ENCODE measurements at places on chromosomes 1 and 21.

DNA sequence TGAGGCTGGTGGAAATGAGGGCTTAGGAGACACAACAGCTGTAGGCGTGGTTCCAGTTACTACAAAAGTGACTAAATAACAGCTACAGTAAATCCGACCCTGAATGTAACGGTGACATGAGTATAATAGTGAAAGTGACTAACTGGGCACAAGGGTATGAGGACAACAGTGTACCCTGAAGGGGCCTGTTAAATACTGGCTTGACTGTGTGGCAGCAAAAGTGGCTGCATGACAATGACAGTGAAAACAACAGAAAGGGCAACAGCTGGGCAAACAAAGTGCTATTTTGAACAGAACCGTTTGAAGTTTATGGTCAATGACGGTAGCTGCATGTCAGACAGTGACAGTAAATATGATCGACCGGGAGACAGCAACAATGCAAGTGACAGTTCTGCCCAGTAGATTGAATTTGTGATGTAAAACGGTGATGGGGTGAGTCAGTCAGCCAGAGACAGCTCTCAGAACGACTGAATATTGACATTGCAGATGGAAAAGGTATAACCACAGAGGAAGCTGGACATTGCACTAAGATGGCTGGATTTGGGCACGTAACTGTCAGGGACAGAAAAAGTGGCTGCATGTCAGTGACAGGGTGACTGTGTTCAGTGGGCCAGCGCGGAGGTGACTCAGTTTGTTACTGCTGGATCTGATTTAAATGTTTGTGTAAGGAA lies 1.2 kb upstream of the ZBTB40 start:
- no peak for DNase-seq

- DNase-seq: no peak
These were observed 64.8 kb downstream of the TRIM33 start for GRCh38 chr1:114446198-114446597.

DNA sequence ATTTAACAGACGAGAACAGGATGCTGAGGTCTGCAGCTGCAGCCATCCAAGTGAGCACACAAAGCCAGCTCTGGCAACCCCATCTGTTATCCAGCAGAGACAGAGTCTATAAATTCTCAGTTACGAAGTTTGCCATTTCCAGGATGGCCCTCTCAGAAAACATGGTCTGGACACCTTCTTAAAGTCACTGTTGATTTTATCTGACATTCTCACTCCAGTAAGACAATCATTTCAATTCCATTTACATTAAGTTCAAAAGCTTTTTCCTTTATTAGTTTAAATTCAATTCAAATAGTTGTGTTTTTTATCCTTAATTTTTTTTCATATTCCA lies 125.5 kb downstream of the DMRTB1 start:
- DNase-seq: no peak

GRCh38 chr1:214418391-214418790 lies 133.0 kb downstream of the PTPN14 start:
- no peak for DNase-seq

- DNase-seq: no peak
These were observed 19.6 kb upstream of the RBM15 start for GRCh38 chr1:110319332-110320167.

DNA sequence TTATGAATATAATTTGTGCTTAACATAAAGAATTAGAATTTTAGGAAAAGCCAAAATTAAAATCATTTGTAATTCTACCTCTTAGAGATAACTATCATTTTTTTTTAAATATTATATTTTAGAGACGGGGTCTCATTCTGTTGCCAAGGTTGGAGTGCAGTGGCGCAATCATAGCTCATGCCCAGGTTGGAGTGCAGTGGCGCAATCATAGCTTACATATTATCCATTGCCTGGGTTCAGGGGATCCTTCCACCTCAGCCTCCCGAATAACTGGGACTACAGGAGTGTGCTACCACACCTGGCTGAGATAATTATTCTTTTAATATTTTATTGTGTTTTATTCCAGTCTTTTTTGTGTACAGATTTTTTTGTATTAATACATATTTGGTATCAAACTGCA lies 8.3 kb downstream of the RASAL2 start:
- no peak for DNase-seq

DNA sequence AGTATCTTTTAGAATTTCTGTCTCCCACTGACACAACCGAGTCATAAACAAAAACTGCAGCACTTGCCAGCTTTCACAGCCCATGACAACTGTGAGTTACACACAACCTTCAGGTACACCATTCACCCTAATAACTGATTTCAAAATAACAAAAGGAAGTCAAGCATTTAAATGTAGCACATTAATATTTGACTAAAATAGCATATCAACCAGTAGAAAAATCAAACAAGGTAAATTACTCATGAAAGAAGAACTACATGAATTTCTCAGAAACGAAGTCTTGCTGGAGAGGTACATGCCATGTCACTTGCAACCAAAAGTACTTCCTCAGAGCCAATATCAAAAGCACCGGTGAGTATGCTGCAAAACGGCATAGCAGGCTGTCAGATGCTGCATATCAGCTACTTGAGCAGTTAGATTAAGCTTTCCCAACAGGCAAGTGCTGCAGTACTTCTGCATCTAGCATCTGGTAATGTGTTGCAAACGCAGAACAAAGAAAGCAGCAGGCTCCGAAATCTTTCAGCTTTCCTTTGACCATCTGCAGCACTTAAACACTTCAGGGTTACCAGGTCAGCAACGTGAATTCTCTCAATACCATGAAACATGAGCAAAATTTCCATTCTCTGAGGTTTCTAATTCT lies 223.2 kb downstream of the SMYD3 start:
- DNase-seq: no peak

GRCh38 chr1:234913278-234913649 lies 215.4 kb downstream of the TOMM20 start:
- peak; percentile 8 for DNase-seq

DNA sequence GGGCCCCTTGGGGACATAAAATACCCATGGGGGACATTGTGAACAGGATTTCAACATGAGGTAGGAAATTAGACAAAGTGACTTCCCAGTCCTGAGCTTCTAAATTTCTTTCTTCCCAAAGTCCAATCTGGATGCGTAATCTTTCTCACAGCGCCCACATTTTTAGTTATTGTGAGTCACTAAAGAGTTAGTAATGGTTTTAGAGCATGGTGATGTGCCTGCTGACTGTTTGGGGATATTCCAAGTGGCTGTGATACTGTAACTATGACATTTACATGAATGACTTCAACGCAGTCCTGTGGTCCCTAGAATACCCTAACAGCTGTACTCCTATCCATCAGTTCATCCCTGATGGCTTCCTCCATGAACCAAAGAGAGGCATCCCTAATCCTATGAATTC lies 224.0 kb upstream of the COA6 start:
- DNase-seq: no peak

- DNase-seq: no peak
These were observed 70.1 kb upstream of the TMPRSS2 start for GRCh38 chr21:41578083-41578482.

DNA sequence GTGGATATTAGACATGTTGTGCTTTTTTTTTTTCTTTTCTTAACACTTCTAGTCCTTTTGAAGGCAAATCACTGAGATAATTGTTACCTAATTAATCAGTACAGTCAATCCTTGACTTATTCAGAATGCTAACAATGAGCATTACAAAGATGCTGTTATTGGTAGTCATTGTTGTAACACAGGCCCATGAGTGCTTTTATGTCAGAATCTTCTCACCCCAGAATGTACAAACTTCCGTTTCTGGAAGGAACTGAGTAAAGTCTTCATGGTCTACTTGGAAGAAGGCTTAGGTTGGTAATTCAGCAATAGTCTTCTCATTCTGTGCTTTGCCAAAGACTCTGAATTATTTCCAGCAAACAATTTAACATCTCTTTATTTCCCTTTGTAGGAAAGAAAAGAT lies 3.1 kb downstream of the KCNK1 start:
- no peak for DNase-seq

DNA sequence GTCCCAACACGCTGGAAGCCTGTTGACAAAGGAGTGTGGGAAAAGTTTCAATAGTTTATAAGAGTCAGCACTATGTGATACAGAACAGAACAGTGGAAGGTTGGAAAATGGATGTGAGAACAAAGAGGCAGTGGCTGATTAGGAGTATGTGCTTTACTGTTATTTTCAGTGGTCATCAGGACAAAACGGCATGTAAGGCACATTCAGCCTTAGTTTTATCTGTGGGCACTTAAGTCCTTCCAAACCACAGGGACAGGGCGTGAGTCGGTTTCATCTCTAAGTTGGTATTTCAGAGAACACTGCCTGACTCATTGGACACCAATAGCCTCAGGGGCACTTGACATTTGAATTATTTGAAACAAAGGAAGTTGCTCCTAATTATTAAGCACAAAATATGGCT lies 306.9 kb downstream of the ASTN1 start:
- no peak for DNase-seq

- no peak for DNase-seq
These were observed 38.5 kb downstream of the ZBTB18 start for GRCh38 chr1:244089561-244089960.
